CD4-positive, alpha-beta T cell treated with Interleukin-2 at 100 ng/mL for 4 hours (primary cell): ENCODE measurements at places on chromosomes 13 and 19.

- DNase-seq, result no peak
Observed at GRCh38 chr13:62130062-62130970, 714.7 kb upstream of the PCDH20 start.

DNA sequence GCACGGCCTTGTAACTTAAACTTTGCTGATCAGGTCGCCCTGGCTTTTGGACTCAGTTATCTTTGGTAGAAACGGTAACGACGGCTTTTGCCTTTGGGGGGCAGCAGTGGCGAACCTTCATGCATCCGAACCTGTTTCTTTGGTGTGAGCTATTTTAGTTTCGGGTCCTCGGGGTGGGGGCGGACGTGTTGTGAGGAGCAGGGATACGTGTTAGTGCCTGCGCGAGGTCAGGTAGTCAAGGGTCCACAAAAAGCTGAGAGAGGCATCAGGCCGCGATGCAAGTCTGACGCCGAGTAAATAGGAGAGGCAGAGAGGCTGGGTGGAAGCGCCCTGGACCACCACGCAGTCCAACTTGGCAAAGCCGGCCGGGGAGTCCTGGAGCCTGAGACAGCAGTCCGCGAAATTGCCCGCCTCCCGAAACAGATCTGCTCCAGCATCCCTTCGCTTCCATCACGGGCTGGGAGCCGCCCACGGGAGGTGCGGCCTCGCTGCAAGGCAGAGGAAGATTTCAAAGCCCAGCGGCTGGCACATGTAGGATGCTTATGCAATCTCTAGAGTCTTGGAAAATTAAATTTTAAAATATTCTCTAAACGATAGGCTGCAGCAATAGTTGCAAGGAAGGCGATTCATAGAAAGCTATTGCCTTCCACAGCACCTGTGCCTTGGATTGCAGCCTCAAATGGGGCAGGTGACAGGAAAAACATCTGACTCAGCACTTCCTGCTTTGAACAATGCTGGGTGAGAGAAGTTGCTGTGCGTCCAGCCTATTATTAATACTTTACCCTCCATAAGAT is 4.6 kb upstream of the TPP2 start:
- DNase-seq, result peak; percentile 87

- no peak for DNase-seq
Observed at GRCh38 chr13:40639221-40639681, 27.2 kb downstream of the FOXO1 start.

DNA sequence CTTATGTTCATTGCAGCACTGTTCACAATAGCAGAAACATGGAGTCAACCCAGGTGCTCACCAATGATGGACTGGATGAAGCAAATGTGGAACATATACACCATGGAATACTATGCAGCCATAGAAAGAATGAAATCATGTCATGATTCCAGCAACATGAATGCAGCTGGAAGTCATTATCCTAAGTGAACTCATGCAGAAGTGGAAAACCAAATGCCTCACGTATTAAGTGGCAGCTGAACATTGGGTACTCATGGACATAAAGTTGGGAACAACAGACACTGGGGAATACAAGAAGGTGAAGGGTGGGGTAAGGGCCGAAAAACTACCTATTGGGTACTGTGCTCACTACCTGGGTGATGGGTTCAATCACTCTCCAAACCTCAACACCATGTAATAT is 915.9 kb downstream of the UQCRFS1 start:
- DNase-seq, result no peak

DNA sequence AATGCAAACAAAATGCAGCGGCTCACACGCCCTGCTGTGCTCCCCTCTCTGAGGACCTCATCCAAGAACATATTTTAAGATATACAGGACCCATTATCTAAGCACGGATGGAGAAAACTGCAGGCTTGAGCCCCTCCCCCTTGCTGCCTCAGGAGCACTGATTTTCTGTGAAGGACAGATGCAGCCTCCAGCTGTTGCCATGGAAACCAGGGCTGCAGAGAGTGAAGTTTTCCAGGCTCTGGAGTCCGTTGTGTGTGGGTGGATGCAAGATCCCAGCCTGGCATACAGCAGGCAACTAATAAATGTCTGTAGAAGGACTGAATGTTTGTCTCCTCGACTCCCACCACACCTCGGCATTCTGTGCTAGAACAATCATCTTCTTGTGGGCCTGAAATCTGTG is 105.6 kb upstream of the PEG3 start:
- DNase-seq, result no peak

DNA sequence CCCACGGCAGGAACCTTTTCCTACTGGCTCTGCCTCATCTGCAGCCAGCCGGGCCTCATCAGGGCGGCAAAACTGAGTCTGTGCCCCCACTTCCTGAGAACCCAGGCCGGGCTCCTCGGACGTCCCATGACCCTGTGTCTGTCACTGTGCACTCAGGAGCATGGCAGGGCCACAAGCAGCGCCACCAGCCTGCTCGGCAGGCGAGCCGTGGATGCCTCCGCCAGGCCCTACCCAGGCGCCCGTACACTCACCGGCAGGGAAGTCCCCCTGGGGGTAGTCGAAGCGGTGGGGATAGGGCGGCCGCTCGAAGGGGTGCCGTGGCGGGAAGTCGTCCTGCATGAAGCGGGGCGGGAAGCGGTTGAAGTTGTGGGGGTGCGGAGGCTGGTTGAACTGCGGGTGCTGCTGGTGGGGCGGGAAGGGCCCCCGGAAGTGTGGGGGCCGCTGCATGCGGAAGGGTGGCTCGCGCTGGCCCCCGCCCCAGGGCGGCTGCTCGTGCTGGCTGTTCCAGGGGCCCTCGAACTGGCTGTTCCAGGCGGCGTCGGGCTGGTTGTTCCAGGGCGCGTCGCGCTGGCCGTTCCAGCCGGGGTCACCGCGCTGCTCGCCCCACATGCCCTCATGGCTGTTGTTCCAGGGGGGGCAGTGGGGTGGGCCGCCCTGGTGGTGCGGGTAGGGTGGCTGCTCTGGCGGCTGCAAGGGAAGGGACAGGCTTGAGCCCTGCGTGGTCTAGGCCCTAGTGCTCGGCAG is 17.1 kb downstream of the CHERP start:
- DNase-seq, result no peak

DNA sequence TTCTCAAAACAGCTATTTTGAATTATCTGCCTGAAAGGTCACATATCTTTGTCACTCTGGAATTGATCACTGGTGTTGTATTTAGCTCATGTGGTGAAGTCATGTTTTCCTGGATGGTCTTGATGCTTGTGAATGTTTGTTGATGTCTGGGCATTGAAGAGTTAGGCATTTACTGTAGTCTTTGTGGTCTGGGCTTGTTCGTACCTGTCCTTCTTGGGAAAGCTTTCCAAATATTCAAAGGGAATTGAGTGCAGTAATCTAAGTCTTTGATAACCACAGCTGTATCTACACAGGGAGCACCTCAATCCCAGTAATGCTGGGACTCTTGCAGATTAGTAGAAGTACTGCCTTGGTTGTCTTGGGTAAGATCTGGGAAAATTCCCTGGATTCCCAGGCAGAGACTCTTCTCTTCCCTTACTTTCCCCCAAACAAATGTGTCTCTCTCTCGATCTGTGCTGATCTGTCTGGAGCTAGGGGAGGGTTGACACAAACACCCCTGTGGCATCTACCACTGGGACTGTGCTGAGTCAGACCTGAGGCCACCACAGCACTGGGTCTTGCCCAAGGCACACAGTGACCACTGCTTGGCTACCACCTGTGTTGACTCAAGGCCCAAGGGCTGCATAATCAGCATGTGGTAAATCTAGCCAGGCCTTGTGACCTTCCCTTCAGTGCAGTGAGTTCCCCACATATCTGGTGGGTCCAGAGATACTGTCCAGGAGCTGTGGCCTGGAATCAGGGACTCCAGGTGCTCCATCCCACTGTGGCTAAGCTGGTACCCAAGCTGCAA is 5.5 kb upstream of the CYP4F3 start:
- DNase-seq, result no peak

GRCh38 chr19:42175952-42176648 is 41.4 kb downstream of the DEDD2 start:
- DNase-seq, result no peak

DNA sequence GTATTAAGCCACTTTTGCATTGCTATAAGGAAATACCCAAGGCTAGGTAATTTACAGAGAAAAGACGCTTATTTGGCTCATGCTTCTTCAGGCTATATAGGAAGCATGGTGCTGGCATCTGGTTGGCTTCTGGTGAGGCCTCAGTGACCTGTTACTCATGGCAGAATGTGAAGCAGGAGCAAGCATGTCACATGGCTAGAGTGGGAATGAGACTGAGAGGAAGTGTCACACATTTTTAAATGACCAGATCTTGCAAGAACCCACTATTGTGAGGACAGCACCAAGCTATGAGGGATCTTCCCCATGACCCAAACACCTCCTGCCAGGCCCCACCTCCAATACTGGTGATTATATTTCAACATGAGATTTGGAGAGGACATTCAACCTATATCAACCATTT is 25.7 kb upstream of the IGFL4 start:
- no peak for DNase-seq

DNA sequence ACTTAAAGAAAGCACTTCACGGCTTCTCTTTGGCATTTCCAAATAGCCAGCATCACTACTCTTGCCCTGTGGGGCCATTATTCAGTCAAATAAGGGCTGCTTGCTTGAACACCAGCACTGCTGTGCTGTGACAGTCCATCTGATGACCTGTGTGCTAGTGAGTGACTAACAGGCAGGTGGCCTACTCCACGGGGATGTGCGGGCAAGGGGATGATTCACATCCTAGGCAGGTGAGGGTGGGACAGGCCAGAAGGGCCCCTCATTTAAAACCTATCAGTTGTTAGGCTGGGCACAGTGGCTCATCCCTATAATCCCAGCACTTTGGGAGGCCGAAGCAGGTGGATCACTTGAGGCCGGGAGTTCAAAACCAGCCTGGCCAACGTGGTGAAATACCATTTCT is 8.2 kb downstream of the CCNE1 start:
- DNase-seq, result no peak

GRCh38 chr13:24672141-24673132 is 7.8 kb upstream of the ATP12A start:
- no peak for DNase-seq

GRCh38 chr13:52162279-52163101 is 3.1 kb upstream of the NEK3 start:
- no peak for DNase-seq

- DNase-seq, result no peak
Observed at GRCh38 chr19:45713141-45713540, 17.6 kb downstream of the FBXO46 start.

DNA sequence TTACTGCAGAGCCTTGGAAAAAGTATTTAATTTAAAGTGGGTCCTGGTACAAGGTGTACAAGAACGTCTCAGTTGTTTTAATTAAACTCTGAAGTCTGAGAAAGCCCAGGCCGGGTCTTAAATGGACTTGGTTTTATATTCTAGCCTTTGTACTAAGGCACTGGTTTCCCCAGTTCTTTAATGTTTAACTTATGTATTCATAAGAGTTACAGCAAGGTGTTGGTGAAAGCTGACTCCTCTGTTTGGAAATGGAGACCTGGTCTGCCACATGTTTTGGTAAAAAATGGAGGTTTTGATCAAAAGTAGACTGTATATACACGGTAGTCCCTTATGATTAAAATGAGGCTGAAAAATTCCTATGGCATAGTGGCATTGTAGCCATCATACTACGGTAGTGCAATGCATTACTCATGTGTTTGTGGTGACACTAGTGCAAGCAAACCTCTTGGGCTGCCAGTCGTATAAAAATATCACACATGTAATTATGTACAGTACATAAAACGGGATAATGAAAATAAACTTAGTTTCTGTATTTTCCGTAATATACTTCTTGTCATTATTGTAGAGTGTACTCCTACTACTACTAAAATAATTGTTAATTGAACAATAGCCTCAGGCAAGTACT is 883.4 kb upstream of the SPRY2 start:
- no peak for DNase-seq

DNA sequence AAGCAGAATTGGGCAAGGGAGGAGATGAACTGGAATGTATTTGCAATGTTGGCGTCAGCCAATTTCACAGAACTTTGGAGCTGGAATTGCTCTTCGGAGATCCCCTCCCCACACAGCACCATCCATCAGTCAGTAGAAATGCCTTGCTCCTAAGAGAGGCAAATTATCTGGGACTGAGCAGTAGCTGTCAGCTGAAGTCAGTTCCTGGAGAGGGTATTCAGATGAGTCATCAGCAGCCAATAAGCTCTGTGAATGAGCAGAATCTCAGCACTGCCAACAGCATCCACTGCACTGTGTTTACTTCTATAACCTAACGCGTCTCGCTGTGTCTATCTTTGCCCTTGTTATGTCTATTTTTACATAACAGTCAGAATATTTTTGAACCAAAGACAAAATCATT is 213.7 kb downstream of the SLITRK5 start:
- DNase-seq, result no peak

DNA sequence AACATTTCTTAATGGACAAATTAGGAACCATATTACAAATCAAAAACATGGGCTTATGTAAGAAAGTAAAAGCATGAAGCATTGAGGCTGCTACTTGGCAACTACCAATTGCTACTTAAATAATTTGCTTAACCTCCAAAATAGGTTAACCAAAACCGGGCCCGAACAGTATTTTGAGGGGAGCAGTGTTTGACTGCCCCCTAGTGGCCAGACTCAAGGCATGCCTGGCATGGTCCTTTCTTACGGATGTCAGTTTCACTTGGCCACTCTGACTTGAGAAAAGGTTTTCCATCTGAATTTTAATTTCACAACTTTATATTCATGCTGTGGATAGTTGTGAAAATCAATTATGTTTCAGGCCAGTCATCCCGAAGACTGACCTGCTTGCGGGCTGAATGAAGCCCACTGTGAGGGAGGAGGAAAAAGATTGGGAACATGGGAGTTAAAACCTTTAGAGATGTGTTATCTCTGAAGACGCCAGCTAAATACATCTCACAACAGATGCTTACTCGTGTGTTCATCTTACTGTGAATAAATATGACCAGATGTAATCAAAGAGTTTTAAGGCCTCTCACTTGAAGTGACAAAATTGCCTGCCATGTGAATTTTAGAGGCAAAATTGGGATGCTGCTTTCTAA is 2.9 kb downstream of the RXFP2 start:
- DNase-seq, result peak; percentile 72

GRCh38 chr19:49809160-49809940 is 3.7 kb downstream of the FUZ start:
- peak; percentile 54 for DNase-seq

GRCh38 chr19:8210421-8211101 is 1.4 kb downstream of the CERS4 start:
- no peak for DNase-seq

DNA sequence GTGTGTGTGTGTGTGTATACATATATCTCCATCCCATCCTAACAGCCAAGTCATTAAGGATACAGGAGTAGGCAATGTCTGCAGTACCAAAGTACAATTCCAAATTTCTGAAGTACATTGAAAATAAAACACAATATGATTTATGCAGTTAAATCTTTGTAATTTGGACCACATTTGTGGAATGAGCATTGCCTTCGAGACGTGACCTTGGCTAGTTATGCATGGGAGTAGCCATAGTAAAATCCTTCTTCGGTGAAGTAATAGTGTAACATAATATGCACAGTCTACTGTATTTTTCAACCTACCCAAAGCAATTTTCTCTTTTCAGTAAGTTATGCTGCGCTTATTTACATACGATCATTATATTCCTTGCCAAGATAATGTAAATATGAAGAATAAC is 665.7 kb upstream of the GPC6 start:
- DNase-seq, result no peak

GRCh38 chr13:113545931-113546516 is 38.5 kb upstream of the TFDP1 start:
- DNase-seq, result no peak

- DNase-seq, result peak; percentile 2
Observed at GRCh38 chr19:8004723-8005513, 523 bp downstream of the ELAVL1 start.

- peak; percentile 78 for DNase-seq
Observed at GRCh38 chr19:4831304-4831978, at the start of gene TICAM1. TSS of gene TICAM1 (minus strand) at chr19:4831712. CDS start at chr19:4818377, 13,335 bp downstream.
